ENCODE measurements at places on chromosomes 7 and 10. TPM values are rescaled to one million over a fixed set of nuclear protein-coding genes. Genes with fewer than 3 reads are reported as not detected.
A peak's percentile ranks its signal among the peaks of the same experiment; 100 is the strongest.

- H3K27ac ChIP-seq, result peak overlapping the region; percentile 7
- DNase-seq, result peak; percentile 28
- no peaks in the 10 kb centered on the region for H3K27me3 ChIP-seq
- H3K36me3 ChIP-seq, result peaks cover 2% of the 10 kb centered on the region
- H3K4me1 ChIP-seq, result peaks cover 37% of the 10 kb centered on the region
- H3K4me3 ChIP-seq, result peak overlapping the region; percentile 95
These were observed 39.2 kb downstream of the AIFM2 start for GRCh38 chr10:70093335-70093944.

DNA sequence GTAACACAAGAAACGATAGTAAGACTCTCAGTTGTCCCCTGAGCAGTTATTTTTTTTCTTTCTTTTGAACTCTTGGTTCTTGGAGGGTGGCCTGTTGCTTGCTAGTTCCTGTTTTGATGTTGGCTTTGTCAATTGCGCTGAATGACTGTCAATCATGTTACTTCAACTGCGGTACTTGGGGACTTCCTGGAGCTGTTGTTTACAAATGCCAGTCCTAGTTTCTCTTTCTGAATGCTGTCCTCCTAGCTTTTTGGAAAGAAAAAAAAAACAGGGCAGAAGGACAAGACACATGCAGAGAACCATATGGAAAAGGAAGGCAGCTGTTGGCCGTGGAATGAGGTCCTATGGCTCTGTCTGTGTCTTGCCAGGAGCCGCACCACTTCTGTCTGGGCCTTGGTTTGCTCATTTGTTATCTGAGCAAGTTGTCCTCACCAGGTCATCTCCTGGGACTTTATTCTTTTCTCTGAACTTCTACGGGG is 7.0 kb upstream of the PDCD4 start:
- H3K27ac ChIP-seq, result peak overlapping the region; percentile 98
- H3K4me1 ChIP-seq, result peaks cover 99% of the 10 kb centered on the region
- peaks cover 2% of the 10 kb centered on the region for H3K36me3 ChIP-seq
- H3K4me3 ChIP-seq, result peak overlapping the region; percentile 91

GRCh38 chr7:130024390-130024789 is 26.8 kb downstream of the ZC3HC1 start:
- H3K36me3 ChIP-seq, result peaks cover 8% of the 10 kb centered on the region
- H3K4me1 ChIP-seq, result no peaks in the 10 kb centered on the region
- H3K27me3 ChIP-seq, result no peaks in the 10 kb centered on the region
- H3K27ac ChIP-seq, result no peak overlapping the region
- DNase-seq, result no peak

GRCh38 chr10:93859049-93859655 is 34.6 kb upstream of the SLC35G1 start:
- H3K27me3 ChIP-seq, result no peaks in the 10 kb centered on the region
- H3K4me3 ChIP-seq, result no peak overlapping the region
- H3K36me3 ChIP-seq, result no peaks in the 10 kb centered on the region
- no peak overlapping the region for H3K27ac ChIP-seq
- no peak for DNase-seq
- H3K4me1 ChIP-seq, result no peaks in the 10 kb centered on the region

DNA sequence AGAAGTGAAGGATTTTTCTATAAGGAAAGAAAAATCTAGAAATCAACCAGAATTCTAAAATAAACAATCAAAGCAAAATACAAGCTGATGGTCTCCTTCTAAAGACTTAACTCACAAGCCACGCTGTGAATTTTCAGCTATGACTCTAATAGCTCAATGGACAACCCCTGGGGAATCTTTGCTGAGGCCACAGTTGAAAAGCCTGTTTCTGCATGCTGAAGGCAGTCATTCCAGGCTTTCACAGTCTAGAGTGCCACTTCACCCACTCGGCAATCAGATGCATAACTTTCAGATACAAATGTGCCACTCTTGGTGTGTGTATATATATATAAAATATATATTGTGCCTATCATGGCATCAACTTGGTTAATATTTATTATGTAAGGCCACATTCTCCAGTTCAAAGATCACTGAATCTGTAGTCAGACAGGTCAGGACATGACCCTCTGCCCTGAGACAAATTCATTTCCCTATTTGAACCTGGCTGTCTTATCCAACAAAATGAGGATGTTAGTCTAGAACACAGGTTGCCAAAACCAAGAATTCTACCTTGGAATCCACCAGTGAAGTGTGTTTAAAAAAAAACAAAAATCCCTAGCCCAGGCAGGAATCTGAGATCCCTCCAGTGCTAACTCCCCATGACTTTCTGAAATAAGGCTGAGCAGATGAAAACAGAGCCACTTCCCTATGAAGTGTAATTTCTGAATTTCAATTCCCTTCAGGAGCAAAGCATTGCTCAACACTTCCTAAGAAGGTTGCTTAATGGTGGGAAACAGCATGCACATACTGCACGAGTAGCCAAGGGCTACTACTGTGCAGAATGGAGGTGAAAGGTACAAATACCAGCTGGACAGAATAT is 9.9 kb downstream of the LIPA start:
- DNase-seq, result no peak
- no peaks in the 10 kb centered on the region for H3K27me3 ChIP-seq
- no peaks in the 10 kb centered on the region for H3K36me3 ChIP-seq

DNA sequence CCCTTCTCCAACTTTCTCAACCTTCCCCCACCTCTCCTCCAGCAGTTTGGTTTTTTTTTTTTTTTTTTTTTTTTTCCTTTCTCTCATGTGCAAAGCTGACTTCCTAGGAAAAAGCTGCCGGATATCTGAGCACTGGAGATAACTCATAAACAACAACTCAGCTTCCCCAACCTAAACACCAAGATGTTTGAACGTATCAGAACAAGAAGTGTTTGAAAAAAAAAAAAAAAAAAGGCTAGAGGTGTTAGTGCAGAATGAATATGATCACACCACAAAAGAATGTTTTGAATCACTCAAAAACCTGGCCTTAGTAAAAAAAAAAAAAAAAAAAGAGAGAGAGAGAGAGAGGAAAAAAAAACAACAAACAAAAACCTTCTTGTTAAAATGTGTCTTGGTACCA is 11.2 kb downstream of the GATA3 start:
- peaks cover 98% of the 10 kb centered on the region for H3K4me1 ChIP-seq
- peak overlapping the region; percentile 93 for H3K4me3 ChIP-seq
- DNase-seq, result no peak
- H3K27ac ChIP-seq, result peak overlapping the region; percentile 100

- no peak for DNase-seq
- H3K27ac ChIP-seq, result no peak overlapping the region
- peaks cover 18% of the 10 kb centered on the region for H3K27me3 ChIP-seq
These were observed 37.8 kb downstream of the PDLIM1 start for GRCh38 chr10:95253007-95253406.

DNA sequence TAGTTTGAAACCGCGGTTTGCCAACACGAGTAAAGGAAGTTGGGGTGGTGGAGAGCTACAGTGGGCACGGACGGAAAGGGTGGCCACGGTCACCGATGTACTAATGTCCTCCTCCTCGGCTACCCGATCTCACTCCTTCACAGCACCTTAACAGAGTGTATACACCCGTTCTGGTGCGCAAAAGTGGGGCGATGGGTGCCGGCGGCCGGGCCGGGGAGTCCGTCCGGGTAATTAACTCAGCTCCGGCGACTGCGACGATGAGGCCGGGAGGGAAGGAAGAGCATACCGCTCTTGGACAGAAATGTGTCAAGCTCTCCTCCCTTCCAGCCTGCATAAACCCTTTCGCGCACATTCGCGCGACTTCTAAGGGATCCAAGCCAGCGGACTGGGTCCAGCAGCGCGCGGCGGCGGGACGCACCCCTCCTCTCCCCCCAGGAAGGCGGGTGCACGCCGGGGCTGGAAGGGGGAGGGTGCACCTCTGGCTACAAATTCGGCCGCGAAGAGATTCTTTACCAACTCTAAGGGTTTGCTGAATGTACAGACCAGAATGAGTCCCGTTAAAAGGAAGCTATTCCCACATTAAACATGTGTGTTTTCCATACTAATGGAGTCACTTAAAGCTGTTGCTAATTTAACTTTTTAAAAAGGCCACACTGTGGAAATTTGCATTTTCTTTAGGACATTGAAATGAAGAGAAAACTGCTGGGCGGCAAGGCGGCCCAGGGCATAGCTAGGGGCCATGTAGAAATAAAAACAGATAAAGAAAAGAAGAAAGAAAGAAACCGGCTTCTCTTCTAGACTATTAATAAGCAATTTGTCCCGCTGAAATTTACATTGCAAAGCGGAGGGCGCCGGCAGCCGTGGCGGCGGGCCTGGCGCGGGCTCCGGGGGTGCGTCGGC is 6.6 kb upstream of the EBF3 start:
- no peak for DNase-seq
- peak overlapping the region; percentile 76 for H3K4me3 ChIP-seq
- peaks cover 13% of the 10 kb centered on the region for H3K4me1 ChIP-seq
- peaks cover 62% of the 10 kb centered on the region for H3K27me3 ChIP-seq
- H3K36me3 ChIP-seq, result peaks cover 2% of the 10 kb centered on the region

GRCh38 chr10:30093303-30093950 is 34.0 kb upstream of the JCAD start:
- no peak for DNase-seq
- no peaks in the 10 kb centered on the region for H3K36me3 ChIP-seq
- H3K27me3 ChIP-seq, result peaks cover 30% of the 10 kb centered on the region
- no peak overlapping the region for H3K4me3 ChIP-seq
- H3K27ac ChIP-seq, result no peak overlapping the region

DNA sequence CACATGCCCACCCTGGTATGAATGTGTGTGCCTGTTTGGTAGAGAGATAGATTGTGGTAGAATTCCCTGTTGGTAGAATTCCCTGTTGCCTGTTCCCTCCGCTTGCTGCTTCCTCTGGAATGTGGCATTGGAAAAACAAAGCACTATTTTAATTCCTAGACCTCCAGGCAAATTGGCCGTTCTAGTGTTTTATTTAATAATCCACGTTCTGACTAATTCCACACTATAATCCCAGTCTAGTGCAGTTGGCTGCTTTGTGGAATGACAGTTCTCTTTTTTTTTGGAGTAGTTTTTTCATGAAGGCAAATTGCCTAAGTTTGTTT is 2.0 kb downstream of the HECW1 start:
- peaks cover 7% of the 10 kb centered on the region for H3K4me1 ChIP-seq
- H3K4me3 ChIP-seq, result no peak overlapping the region
- no peak overlapping the region for H3K27ac ChIP-seq
- no peaks in the 10 kb centered on the region for H3K36me3 ChIP-seq
- no peak for DNase-seq
- peaks cover 73% of the 10 kb centered on the region for H3K27me3 ChIP-seq

DNA sequence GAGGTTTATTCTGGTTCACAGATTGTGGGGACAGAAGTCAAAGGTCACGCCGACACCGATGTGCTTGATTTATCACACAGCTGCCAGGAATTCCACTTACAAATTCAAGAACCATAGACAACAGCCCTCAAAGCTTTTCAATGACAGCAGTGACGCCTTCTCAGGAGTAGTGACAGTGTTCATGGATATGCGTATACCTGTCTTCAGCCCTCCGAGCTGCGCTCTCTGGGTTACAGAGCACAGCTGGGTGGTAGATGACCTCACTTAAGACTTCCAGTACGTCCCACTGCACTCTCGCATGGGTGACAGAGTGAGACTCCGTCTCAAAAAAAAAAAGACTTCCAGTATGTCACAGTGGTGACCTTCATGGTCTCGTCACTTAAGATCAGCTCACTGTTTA is 108.5 kb downstream of the TCERG1L start:
- no peak overlapping the region for H3K4me3 ChIP-seq
- no peaks in the 10 kb centered on the region for H3K36me3 ChIP-seq

- peak overlapping the region; percentile 86 for H3K27ac ChIP-seq
- DNase-seq, result no peak
- H3K36me3 ChIP-seq, result peaks cover 18% of the 10 kb centered on the region
- peak overlapping the region; percentile 60 for H3K4me3 ChIP-seq
These were observed 11.4 kb upstream of the SPAG6 start for GRCh38 chr10:22333975-22334282.

DNA sequence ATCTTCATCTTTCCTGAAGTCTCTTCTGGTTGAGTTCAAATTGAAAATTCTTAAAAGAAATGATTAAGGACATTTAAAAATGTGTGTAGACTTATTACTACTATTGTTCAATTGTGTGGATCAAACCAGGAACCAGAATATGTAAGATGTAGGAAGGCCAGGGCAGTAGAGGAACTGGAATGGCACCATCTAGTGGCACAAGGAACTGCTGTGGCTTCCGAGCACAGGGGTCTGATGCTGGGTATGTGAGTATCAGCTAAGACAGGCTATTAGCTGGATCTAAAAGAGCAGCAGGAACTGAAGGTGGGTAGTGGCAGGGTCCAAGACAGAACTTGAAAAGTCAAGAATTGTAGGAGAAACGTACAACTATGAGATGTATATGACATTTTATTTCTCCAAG is 247.3 kb downstream of the SEMA3A start:
- H3K36me3 ChIP-seq, result no peaks in the 10 kb centered on the region
- H3K4me1 ChIP-seq, result no peaks in the 10 kb centered on the region
- no peak overlapping the region for H3K4me3 ChIP-seq
- DNase-seq, result peak; percentile 1

DNA sequence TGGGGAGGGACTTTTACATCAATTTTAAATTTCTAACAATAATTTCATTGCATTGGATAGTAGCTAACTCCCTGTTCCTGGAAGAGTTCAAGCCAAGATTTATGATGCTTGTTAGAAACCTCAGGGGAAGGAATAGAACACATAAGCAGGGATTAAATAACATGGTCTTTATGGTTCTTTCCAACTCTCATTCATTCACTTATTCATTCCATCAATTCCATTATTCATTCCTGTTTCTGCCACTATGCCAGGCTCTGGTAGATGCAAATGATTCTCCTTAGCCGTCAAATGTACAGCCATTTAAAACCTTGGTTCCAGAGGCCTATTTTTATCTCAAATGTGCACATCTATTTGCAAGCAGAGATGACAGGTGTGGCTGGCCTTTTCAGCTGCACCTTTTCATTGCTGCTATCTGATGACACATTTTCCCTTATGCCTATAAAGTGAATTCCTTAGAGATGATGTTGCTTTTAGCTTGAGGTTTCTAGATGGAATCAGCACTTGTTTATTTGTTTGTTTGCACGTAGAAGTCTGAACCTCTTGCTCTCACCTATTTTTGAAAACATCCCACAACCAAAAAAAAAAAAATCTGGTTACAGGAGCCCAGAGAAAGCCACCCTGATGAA is 205.7 kb upstream of the IGFBP3 start:
- no peaks in the 10 kb centered on the region for H3K36me3 ChIP-seq
- H3K27me3 ChIP-seq, result no peaks in the 10 kb centered on the region
- no peak for DNase-seq
- H3K4me1 ChIP-seq, result no peaks in the 10 kb centered on the region
- no peak overlapping the region for H3K4me3 ChIP-seq

- no peaks in the 10 kb centered on the region for H3K36me3 ChIP-seq
- H3K4me1 ChIP-seq, result peaks cover 56% of the 10 kb centered on the region
- H3K27me3 ChIP-seq, result peaks cover 5% of the 10 kb centered on the region
- H3K27ac ChIP-seq, result no peak overlapping the region
These were observed 4.1 kb downstream of the IMPDH1 start for GRCh38 chr7:128405471-128406313.

GRCh38 chr10:20986049-20986448 is 88.9 kb upstream of the NEBL start:
- no peak for DNase-seq
- H3K4me3 ChIP-seq, result no peak overlapping the region
- H3K4me1 ChIP-seq, result no peaks in the 10 kb centered on the region
- H3K27ac ChIP-seq, result no peak overlapping the region
- no peaks in the 10 kb centered on the region for H3K36me3 ChIP-seq

GRCh38 chr10:98006266-98006665 is 24.2 kb downstream of the CRTAC1 start:
- H3K36me3 ChIP-seq, result no peaks in the 10 kb centered on the region
- peaks cover 27% of the 10 kb centered on the region for H3K27me3 ChIP-seq
- peaks cover 8% of the 10 kb centered on the region for H3K4me1 ChIP-seq
- no peak for DNase-seq
- no peak overlapping the region for H3K4me3 ChIP-seq

The TSPAN14 gene
- 47.8 TPM for total RNA-seq

The FEZF1 gene
- total RNA-seq, result not detected

The NUDCD3 gene
- total RNA-seq, result 105 TPM

The HYAL4 gene
- 1.8 TPM for total RNA-seq

The EPHA1 gene
- total RNA-seq, result 4.2 TPM

The FAM25C gene
- total RNA-seq, result not detected

The CADPS2 gene
- not detected for total RNA-seq

The CBX3 gene
- 201 TPM for total RNA-seq

All from activated T-cell treated with anti-CD3 and anti-CD28 coated beads, Interleukin-2, amount 50 U/mL, for 72 hours (primary cell).